Activated CD8-positive, alpha-beta memory T cell treated with anti-CD3 and anti-CD28 coated beads for 24 hours (primary cell): ENCODE measurements at places on chromosomes 5 and 9.

DNA sequence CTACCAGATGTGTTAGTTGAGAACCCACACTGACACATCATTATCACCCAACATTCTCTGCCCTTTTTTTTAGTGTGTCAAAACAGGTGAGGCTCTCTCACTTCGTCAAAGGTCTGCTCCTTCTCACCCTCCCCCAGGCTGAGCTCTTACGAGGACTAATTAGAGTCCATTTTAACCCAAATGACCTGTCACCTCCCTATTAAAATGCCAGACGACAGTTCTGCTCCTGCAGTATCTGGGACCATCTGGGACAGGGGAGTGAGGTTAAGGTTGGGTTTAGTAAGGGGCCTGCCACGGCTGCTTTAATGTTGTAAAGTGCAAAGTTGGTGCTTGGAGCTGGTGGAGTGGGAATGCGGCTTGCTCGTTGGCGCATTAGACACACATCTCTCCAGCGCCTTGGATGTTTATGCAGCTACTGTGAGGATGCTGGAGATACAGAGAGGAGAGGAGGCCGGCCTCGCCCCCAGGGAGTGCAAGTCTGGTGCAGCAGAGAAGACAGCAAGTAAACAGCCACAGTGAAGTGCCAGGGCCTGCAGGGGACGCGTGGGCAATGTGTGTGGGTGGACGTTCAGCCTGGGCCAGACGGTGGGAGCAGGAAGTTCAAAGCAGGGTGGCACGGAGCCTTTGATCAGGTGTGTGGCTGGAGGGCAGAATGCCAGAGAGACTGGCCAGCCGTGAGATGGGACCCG, 96.2 kb downstream of the C9orf50 start:
- no peak for DNase-seq

- no peak for DNase-seq
Measured at GRCh38 chr9:104682642-104683041, 11.7 kb upstream of the OR13D1 start.

DNA sequence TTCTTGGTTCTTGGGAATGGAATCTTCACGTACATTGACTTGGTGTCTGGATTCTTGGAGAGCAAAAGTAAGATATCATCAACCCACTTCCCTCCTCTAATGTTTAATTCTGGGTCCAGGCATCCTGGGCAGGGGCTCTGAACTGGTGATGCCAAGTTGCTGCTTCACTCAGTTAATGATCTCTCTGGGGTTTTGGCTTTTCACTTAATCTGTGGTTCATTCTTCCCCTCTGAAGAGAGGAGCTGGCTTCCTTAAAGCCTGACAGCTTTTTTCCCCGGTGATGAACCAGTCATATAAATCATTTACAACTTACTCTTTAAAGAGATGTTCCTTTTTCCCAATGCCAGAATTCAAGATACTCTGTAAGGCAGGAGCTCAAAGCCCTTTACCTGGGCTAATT, 65.9 kb downstream of the ARHGAP26 start:
- DNase-seq, result no peak

DNA sequence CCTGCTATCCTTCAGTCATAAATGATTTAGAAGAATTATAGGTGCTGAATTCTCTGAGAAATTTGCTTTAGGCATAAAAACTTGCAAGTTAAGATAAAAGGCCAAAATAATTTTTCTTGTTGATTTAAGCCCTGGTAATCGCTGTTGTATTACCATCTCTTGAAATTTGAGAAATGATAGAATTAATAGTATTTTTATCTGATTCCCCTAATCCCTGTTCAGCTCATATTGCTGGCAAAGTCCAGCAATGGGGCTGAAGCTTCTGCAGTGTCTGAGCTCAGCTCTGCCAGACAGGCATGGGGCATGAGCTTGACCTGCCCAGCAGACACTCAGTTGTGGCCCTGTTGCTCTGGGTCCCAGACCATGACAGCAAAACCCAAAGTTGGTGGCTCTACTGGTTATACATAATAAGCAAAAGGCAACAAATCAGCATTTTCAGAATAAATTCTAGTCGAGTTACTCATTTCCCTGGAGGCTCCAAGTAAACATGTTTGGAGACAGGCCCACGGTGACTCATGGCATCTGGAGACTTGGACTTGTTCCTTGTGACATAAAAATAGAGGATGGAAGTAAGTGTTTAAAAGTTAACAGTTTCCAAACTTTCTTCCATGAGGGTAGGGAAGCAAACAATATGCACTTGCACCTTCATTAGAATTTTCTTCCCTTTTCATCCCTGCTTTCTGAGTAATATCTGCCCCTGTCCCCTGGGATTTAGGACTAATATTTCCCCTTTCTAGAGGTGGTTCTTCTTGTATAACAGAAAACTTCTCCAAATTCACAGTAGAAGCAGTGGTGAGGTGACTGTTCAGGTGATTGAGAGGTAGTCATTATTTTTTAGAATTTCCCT, 60.2 kb upstream of the SLC2A8 start:
- no peak for DNase-seq

- DNase-seq, result no peak
Measured at GRCh38 chr5:84286662-84287061, 98.0 kb downstream of the EDIL3 start.

GRCh38 chr9:136765041-136765440, 723 bp upstream of the LCN15 start:
- no peak for DNase-seq

GRCh38 chr5:123882319-123882964, 370.5 kb downstream of the CSNK1G3 start:
- DNase-seq, result no peak

DNA sequence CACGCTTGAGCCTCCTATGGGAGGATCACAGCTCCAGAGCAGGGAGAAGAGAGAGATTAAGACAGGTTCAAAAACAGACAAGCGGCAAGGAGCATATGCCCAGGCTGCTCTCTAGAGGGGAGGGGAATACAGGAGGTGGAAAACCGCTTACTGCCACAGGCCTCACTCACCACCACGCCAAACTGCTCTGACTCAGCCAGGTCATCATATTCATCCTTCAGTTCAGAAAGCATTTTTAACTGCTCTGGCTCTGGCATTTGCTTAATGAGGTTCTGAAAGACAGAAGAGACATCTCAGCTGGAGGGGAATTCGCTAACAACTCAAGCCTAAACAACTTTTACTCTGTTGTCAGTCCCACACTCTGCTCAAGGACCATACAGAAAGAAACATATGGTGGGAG, 40.1 kb downstream of the PCDHGC5 start:
- no peak for DNase-seq

GRCh38 chr9:136506425-136506824, 23.6 kb upstream of the SEC16A start:
- no peak for DNase-seq

GRCh38 chr5:104967806-104968410, 1405.3 kb upstream of the NUDT12 start:
- no peak for DNase-seq

DNA sequence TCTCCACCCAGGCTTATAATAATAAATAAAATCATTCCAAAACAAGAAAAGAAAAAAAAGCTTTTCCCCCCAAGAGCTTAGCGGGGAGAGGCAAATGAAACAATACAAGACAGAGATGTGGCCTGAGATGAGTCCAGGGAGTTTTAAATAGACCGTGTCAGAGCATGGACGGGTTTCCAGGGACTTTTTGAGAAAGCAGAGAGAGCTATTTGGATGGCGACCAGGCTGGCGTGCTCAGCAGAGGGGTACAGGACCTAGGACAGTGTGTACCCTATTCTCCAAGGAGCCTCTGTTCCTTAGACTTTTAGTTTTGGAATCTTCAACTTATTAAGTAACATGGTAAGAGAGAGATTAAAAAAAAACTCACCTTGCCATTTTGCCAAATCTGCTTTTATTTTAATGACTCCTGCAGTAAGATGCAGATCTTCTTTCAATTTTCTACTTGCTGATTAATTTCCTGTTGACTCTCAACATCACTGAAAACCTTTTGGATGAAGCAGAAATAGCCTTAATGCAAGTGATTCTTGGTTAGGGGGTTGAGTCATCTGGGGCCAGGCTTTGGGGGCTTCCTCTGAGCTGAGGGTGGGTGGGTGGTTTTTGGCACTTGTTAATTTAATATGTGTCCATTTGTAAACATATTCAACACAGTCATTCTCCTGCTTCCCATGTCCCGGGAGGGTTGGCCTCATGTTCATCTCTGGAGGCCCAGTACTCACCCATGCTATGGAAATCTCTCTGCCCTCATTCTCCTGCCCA, 49.6 kb upstream of the OSMR start:
- DNase-seq, result no peak

GRCh38 chr5:39238366-39239105, 19.2 kb upstream of the FYB1 start:
- DNase-seq, result no peak

GRCh38 chr5:126755593-126755992, 21.3 kb upstream of the LMNB1 start:
- no peak for DNase-seq

DNA sequence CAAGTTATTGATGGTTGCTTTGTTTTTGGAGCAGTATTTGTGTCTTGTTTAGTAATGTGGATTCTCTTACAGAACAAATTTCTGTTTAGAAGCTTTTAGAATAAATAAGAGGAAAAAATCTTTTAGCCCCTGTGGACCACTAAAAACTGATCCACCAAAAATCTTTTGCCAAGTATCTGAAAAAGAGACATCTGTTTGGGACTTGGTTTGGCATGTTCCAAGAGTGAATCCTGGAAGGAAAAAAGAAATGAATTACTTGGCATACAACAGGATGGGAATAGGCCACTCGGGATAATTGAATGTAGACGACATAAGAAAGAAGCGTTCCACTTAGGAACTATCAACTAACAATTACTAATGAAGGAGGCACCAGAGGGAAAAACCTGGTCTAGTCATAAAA, 1350.1 kb upstream of the C9orf72 start:
- no peak for DNase-seq

GRCh38 chr5:178104492-178104891, 8.8 kb upstream of the N4BP3 start:
- DNase-seq, result no peak

GRCh38 chr5:141919218-141920119, 4.2 kb upstream of the DELE1 start:
- no peak for DNase-seq

GRCh38 chr9:130663258-130663976, 977 bp upstream of the PRDM12 start:
- DNase-seq, result peak; percentile 68

GRCh38 chr9:86315078-86315477, 32.7 kb upstream of the ISCA1 start:
- DNase-seq, result no peak

- no peak for DNase-seq
Measured at GRCh38 chr9:35237311-35237710, 75.5 kb downstream of the UNC13B start.

GRCh38 chr5:4777435-4777834, 362.7 kb upstream of the ADAMTS16 start:
- DNase-seq, result no peak

- no peak for DNase-seq
Measured at GRCh38 chr9:75965231-75965630, 74.8 kb downstream of the PCSK5 start.
